Caudate nucleus (tissue), 63 donors: ENCODE measurements at places on chromosomes 16 and 17.

GRCh38 chr17:7881276-7882054, 7.1 kb upstream of the CHD3 start:
- no peak for DNase-seq

DNA sequence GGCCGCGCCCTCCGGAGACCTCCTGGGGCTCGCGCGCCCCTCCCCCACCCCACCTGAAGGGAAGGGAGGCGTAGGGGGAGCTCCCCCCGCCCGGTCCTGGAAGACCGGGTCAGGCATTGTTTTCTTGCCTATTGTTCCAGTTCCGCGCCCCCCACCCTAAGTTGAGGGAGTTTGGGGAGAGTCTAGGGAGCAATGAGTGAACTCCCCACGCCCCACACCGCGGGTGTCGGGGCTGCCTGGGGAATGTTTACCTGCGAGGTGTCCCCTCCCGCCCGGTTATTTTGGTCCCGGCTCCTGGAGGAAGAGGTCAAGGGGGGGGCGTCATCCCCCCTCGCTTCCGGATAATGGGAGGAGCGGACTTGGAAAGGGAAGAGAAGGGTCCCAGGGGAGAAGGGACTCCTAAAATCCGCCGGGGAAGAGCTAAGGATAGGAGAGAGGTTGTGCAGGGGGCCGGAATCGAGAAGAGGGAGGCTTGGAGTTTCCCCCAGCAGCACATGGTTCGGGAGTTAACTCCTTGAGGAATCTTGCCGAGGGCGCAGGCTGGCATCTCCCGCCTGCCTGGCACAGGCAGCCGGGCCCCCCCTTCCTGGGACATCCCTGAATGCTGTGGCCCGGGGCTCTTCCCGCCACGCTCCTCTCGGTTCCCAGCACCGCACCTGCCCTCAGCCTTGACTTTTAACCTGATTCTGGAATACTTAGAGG, 881 bp downstream of the MLLT6 start:
- DNase-seq, result peak; percentile 36

DNA sequence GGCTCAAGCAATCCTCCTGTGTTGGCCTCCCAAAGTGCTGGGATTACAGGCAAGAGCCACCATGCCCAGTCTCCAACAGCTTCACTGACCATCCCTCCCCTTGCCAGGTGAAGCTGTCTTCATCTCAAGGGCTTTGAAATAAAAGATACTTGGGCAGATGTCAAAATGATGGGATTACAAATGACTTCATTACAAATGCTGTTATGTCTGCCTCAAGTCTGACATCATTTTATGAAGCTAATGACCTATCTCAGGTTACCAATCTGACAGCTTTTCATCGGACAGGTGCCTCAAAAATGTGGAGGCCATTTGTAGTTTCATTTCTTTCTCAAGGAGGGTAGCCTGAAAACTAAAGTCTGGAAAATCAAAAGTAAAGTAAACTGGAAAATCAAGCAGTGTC, 323.7 kb upstream of the TBX2 start:
- no peak for DNase-seq

DNA sequence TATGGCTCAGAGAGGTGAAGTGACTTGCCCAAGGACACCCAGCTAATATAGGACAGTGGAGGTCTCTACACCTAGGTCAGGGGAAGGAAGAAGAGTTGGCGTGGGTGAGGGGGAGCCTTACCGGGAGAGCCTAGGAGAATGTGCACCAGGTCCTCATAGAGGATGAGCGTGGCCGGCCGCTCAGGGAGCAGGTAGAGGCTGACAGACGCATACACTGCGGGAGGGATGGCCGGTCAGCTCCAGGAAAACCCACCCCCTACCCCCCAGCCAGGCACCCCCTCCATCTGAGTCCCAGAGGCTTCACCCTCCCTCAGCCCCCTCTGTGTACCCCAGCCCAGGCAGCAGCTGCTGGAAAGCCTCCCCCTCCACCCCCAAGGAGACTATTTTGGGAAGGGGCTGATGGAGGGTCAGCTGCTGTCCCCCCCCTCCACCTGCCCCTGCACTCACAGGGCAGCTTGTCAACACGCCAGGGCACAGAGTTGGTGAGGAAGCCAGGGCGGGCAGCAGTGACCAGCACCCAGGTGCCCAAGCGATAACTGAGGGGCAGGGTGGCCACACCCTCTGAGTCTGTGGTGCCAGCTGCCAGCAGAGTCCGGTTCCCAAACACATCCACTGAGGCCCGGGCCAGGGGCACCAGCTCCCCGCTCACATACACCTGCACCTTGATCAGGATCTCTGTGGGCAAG, 4.1 kb downstream of the FAM171A2 start:
- no peak for DNase-seq

- no peak for DNase-seq
Measured at GRCh38 chr17:47694581-47695428, 844 bp downstream of the TBKBP1 start.

- DNase-seq, result peak; percentile 78
Measured at GRCh38 chr16:30052671-30053372, 12.7 kb upstream of the ALDOA start.

DNA sequence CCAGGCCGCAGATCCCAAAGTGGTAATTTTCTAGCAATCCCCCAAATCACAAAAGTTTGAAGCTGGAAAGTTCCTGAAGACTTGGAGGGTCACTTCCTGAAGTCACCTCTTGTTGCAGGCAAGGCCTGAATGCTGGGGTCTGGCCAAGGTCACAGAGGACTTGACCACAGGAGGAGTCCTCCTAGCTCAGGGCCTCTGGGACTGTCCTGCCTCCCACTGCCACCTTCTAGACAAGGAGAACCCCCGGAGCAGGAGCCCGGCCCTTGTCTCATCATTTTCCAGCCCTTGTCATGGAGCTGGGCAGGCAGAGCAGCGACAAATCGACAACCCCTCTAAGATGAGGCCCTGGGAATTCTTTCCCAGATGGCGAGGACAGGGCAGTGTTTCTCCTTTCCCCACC, 330 bp downstream of the CDH16 start:
- no peak for DNase-seq

GRCh38 chr17:7147772-7148171, 31.4 kb downstream of the ASGR1 start:
- no peak for DNase-seq

GRCh38 chr16:50207652-50208051, 54.5 kb downstream of the TENT4B start:
- DNase-seq, result no peak

- no peak for DNase-seq
Measured at GRCh38 chr16:27264151-27264550, 4.4 kb downstream of the NSMCE1 start.

GRCh38 chr17:68868708-68869107, 86.5 kb downstream of the ABCA8 start:
- no peak for DNase-seq

- no peak for DNase-seq
Measured at GRCh38 chr17:47692137-47692894, 1.6 kb upstream of the TBKBP1 start.

DNA sequence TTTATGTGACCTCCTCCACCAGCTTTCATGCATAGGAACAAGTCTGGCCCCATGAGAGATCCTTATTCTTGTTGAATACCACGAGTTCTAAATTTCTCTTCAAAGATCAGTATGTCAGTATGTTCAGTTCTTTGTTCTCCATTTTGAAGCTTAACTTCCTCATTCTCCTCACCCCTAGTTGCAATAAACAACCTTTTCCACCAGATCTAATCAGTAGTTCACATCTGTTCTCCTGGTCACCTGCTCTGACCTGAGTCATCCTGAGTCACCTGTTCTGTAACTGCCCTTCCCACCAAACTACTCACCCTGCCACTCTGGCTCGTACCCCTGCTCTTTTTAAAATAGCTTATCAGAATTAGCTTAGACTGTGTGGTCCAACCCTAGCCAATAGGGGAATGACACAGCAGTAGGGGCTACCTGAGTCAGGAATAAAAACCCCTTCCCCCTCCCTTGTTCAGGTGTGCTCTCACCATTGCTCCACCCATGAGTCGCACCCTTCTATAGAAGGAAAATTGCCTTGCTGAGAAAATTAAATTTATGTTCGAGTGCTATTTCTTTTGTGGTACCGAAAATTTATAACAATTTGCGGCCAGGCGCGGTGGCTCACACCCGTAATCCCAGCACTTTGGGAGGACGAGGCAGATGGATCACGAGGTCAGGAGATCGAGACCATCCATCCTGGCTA, 94.6 kb downstream of the EMP2 start:
- DNase-seq, result no peak

DNA sequence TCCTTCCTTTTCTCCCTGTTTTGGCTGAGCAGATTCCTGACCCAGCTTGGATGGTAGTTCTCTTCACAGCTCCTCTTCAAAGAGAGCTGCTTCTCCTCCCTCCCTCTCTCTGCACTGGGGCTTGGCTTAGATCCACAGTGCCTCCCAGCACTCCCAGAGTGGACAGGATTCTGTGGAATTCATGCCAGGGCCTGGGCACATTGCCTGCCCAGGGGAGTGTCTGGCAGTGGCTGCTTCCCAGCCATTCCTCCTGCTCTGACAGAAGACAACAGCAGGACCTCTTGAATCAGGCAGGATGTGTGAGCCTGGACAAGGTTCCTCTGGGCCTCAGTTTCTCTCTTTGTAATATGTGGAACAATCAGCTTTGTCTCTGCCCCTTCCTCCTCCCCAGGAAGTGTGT, 4.5 kb upstream of the MMP28 start:
- DNase-seq, result no peak

DNA sequence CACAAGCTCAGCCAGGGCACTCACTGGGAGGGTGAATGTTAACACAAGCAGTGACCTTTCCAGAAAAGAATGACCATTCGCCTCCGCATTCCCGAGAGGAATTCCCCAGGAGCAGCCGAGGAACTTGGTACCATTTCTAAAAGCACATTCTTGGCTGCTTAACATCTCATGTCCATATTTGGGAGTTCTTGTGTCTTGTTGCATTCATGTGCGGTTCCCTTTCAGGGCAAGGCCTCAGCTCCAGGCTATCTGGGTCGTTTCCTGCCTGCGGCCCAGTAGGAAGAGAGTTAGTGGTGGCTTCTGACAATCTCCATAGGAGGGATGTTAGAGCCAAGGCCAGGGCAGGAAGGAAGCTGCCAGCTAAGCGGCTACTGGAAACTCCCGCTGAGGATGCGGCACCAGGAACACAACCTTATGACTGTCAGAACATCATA, 27.8 kb upstream of the MEAK7 start:
- DNase-seq, result no peak

GRCh38 chr17:7834542-7834956, 532 bp downstream of the KDM6B start:
- no peak for DNase-seq

GRCh38 chr16:65884018-65884417, 482.5 kb upstream of the CDH5 start:
- DNase-seq, result no peak

DNA sequence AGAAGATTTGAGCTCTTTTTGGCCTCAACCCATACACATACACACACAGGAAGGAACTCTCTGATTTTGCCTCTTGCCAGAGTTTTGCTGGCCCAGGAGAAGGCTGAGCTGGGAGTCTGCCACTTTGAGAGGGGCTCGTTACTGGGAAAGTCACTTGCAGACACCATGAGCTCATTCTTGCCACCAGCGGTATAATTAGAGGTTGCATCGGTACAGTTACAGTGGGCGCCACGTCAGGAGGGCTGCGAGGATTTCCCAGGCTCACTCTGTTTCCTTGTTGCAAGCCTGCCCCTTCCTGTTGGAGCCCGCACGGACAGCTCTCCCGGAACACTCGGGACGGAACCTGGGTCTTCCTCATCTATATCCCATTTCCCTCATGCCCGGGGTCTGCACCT, 3.1 kb upstream of the SDK2 start:
- no peak for DNase-seq

GRCh38 chr16:66137853-66138252, 228.6 kb upstream of the CDH5 start:
- no peak for DNase-seq

GRCh38 chr17:30302241-30302640, 10.5 kb upstream of the BLMH start:
- DNase-seq, result no peak

DNA sequence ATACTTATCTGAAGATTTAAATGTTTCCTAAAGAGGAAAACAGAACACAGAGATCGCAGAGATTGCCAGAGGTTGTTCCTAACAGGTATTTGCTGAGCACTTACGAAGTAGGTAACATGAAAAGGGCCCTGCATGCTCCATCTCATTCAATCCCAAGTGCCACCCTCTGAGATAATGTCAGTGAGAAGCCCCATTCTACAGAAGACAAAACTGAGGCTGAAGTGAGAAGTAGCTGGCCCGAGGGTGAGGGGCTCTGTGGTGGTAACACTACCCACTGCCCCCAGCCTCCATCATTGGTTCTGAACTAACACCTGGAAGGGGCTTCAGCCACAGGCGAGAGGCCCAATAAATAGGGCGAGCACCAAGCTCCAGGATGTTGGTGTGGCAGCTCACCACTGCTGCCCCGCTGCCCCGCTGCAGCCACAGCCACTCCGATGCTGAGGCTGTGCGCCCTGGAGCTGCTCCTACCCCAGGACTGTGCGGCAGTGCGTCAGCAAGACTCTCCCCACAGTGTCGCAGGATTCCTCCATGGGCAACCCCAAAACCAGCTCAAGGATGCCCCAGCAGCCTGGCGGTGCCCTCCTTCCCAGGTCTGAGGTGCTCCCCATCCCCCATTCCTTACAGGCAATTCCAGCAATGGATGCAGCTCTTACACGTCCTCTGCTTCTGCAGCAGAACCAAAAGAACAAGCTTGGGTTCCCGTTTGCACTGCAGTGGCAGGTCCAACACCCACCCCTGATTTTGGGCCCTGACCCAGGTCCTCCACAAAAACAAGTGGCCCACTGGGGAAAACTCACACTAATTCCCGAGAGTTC, 10.3 kb downstream of the FLCN start:
- DNase-seq, result no peak

DNA sequence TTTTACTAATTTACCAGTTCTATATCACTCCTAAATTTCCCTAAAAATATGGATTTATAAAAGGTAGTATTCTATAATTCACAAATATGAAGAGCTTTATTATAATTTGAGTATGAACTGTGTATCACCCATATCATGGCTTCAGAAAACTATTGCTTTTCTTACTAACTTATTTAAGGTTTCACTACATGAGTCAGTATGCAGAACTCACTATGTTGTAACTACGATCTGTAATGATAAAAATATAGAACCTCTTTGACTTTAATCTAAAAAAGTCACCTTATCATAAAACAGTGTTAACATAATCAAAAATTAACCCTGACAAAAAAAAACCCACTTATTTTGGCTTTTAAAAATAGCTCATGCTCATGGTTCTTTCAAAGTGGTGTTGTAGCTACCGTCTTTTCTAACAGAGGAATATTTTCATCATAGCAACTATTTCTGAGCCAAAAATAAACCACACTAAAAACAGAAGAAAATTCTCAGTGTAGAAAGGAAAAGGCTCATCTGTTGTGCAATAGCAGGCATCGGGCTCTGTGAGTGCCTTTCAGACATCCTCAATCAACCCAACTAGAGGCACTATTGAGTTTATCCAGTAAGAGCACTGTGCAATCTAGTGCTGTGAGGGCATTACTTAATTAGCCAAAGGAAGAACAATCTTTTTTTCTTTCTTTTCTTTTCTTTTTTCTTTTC, 42.1 kb downstream of the ITGAM start:
- DNase-seq, result no peak

GRCh38 chr17:81519284-81520020, 6.9 kb upstream of the ACTG1 start:
- DNase-seq, result no peak
